ENCODE measurements at places on chromosomes 4 and X. TPM values are rescaled to one million over a fixed set of nuclear protein-coding genes. Genes with fewer than 3 reads are reported as not detected.

The RASL11B gene
- 26.7 TPM for polyA plus RNA-seq

The GALNTL6 gene
- polyA plus RNA-seq, result 0.19 TPM

The NPY2R gene
- 0.05 TPM for polyA plus RNA-seq

The PPEF1 gene
- polyA plus RNA-seq, result 1.3 TPM

The PAGE4 gene
- polyA plus RNA-seq, result 0.43 TPM

The BRS3 gene
- polyA plus RNA-seq, result 0.12 TPM

The NIPAL1 gene
- 13.0 TPM for polyA plus RNA-seq

The DSPP gene
- polyA plus RNA-seq, result 0.06 TPM

GRCh38 chr4:124862261-124862660, 149.7 kb upstream of the ANKRD50 start:
- no peak for DNase-seq

GRCh38 chr4:155805016-155805415, 46.2 kb downstream of the GUCY1B1 start:
- DNase-seq, result no peak

GRCh38 chrX:24175276-24175675, 25.7 kb downstream of the ZFX start:
- DNase-seq, result no peak

DNA sequence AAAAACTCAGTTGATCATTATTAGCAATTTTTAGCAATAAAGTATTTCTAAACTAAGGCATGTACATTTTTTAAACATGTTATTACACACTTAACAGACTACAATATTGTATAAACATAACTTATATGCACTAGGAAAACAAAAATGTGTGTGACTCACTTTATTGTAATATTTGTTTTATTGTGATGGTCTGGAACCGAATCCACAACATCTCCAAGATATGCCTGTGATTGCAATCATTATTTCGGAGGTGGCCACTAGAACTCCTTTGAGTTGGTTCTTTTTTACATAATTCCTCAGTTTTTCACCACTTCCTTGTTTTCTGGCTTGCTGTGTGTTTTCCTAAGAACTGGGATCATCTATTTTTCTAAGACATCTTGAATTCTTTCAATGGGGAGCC, 53.7 kb downstream of the FBXW7 start:
- DNase-seq, result no peak

- DNase-seq, result no peak
Measured at GRCh38 chrX:48934581-48935300, 15.9 kb upstream of the PIM2 start.

DNA sequence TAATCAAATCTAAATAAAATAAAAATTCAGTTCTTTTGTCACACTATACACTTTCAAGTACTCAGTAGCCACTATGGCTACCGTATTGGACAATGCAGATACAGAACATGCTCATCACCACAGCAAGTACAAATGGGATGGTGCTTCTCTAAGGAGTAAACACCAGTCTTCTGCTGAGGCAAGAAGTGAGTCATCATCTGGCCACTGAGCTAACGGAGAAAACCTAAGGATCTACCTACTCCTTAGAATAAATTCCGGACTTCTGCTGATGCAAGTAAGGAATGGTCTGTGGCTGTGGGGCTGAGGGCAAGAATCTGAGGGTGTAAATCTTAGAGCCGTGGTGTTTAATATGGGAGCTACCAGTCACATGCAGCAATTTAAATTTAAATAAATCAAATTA, 11.3 kb upstream of the RBMXL3 start:
- no peak for DNase-seq

GRCh38 chr4:98620087-98620784, 38.2 kb downstream of the TSPAN5 start:
- no peak for DNase-seq

GRCh38 chrX:30246769-30247489, at the start of gene MAGEB1:
TSS of gene MAGEB1 (plus strand) at chrX:30247146. CDS start at chrX:30250494, 3,348 bp downstream.
- DNase-seq, result no peak
